ENCODE measurements at places on chromosomes 2 and 18.
A peak's percentile ranks its signal among the peaks of the same experiment; 100 is the strongest.

- ATAC-seq: peak; percentile 50
These were observed 47.5 kb upstream of the STAM2 start for GRCh38 chr2:152222975-152223637.

DNA sequence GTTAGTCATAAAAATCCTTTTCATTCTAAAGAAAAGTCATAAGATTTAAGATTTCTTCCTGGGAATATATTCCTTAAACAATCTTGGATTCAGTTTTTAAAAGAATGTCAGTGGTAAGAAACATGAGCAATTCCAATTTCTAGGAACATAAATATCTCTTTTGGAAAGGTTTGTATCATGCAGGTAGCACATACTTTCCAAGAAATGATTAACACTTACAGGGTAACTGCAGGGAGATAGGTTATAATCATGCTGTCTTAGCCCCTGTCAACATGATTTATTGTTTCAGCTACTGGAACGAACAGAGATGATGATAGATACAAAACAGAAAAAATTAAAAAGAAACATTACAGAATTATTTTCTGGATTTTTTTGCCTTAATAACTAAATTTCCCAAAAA is 1537.7 kb downstream of the LRP1B start:
- no peak for ATAC-seq

DNA sequence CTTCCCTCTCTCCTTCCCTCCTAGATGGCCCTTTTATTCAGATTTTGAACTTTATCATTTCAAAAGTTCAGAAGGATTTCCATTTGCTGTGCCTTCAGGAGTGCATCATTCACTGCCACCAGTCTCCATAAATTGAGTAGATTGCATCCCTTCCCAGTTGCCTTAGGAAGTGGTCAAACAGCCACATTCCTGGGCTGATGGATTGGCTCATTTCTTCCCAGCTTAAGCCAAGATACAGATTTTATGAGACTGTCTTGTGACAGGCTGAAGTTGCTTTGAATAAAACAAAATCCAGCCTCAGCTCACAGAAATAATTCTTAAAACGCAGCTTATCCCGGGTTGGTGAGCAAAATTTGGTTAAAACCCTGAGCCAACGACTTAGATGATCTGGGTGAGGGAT is 9.8 kb downstream of the NRP2 start:
- no peak for ATAC-seq

- ATAC-seq: no peak
These were observed 21.9 kb downstream of the METTL8 start for GRCh38 chr2:171411791-171412483.

- no peak for ATAC-seq
These were observed 94.6 kb downstream of the EN1 start for GRCh38 chr2:118752762-118753429.

- ATAC-seq: no peak
These were observed 94.5 kb upstream of the TTC39C start for GRCh38 chr18:23920054-23920453.

- no peak for ATAC-seq
These were observed 87.3 kb upstream of the HDAC4 start for GRCh38 chr2:239488125-239488524.

- ATAC-seq: no peak
These were observed 289.4 kb downstream of the ALK start for GRCh38 chr2:29632018-29632417.

DNA sequence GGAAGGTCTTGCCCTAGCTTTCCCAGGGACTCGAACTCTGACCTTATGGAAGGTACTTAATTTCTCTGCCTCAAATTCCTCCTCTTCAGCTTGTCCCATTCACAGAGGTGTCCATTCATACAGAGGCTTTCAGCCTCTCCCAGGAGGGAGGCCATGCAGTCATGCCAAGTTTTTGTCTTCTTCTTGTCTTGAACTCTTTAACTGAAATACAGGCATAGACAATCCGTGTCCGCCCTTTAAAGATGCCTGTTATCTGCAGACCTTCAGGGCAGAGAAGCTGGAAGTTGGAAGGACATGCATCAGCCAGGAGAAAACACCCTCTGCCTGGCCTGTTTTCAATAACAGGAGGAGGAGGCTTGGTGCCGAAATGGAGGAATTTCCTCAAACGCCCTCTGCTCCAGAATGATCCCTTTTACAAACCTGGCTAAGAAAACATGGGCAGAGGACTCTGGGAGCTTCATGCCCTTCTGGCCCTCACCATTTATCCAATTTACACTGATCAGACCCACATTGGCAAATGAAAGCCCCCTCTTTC is 308.3 kb downstream of the MYCN start:
- no peak for ATAC-seq

DNA sequence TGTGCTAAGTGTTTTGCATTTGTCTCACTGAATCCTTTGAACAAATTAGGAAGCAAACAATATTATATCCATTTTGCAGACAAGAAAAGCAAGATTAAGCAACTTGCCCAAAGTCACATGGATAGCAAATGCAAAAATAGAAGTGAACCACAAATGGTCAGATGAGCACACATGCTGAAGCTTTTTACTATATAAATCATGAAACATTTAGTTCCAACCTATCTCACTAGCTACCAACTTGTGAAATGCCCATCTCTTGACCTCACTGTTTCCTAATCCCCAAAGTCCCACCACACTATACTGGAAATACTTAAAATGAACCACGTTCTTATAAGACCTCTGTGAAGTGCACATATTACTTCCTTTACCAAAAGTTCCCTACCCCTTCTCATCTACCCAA is 380.5 kb downstream of the ERBB4 start:
- no peak for ATAC-seq

- ATAC-seq: no peak
These were observed 168.2 kb downstream of the ICOS start for GRCh38 chr2:204104811-204105210.

DNA sequence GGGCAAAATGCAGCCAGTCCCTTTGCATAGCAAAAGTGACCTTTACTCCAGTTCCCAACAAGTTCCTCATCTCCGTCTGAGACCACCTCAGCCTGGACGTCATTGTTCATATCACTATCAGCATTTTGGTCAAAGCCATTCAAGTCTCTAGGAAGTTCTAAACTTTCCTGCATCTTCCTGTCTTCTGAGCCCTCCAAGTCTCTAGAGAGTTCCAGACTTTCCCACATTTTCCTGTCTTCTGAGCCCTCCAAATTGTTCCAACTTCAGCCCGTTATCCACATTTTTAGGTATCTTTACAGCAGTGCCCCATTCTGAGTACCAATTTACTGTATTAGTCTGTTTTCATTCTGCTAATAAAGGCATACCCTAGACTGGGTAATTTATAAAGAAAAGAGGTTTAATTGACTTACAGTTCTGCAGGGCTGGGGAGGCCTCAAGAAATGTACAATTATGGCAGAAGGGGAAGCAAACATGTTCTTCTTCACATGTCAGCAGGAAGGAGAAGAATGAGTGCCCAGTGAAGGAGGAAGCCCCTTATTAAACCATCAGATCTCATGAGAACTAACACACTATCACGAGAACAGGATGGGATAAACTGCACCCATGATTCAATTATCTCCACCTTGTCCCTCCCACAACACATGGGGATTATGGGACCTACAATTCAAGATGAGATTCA is 123.7 kb downstream of the MYCN start:
- ATAC-seq: no peak

GRCh38 chr2:85911814-85912692 is 23.3 kb upstream of the ST3GAL5 start:
- peak; percentile 42 for ATAC-seq

DNA sequence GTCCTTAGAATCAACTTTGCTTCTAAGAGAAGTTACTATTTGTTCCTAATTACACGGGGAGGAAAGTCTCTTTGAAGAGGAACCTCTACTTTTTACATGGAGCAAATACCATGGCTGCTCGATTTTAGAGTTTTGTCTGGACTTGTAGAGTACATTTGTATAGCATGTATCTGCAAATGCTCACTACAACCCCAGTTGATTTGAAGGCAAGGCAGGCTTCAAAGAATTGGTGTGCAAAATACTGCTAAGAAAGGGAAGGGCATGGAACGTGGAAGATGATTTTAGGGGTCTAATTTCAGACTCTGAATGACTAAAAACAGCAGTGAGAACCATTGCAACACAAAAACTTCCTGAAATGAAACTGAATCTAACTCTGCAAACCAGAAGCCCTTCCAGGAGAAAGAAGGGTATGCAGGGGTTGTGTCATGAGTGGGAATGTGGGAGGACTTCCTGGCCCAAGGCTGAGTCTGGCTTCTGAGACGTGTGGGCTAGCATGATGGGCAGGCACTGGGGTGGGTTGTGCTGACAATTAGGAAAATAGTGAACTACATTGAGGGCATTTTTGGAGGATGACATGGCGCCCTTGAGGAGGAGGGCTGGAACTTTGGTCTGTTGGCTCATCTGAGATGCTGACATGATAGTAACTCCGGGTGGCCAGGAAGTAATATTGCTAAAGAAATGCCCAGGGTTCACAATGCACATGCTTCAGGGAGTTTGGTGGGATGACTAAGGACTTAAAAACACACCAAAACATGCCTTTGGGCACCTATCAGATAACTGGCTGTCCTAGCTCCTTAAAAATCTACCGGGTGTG is 18.9 kb upstream of the IL1R2 start:
- peak; percentile 51 for ATAC-seq

DNA sequence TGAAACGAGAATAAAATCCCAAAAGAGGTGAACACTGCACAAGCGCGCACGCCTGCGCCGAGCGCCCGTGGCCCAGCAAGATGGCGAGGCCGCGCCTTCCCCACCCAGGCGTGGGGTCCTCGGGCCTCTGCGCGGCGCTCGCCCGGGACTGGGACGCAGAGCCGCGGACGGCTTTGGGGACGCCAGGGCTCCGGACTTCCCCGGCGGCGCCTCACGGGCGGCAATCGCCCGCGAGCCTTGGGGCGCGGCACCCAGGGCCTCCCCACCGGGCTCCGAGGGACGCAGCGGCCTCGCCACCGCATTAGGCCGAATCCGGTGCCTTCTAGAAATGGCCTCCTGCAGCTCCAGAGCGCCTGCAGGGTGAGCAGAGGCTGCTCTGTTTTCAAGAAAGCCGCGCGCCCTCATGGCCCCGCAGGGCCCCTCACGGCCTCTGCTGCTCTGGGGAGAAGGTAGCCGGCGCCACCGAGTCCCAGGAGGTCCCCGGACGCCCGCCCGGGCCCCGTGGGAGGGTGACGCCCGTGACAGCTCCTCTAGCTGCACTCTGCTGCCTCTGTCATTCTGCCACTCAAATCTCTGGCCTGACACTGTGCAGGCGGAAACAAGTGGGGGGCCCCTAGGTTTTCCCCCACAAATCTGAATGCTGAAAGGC is 35.9 kb upstream of the POMC start:
- ATAC-seq: no peak

DNA sequence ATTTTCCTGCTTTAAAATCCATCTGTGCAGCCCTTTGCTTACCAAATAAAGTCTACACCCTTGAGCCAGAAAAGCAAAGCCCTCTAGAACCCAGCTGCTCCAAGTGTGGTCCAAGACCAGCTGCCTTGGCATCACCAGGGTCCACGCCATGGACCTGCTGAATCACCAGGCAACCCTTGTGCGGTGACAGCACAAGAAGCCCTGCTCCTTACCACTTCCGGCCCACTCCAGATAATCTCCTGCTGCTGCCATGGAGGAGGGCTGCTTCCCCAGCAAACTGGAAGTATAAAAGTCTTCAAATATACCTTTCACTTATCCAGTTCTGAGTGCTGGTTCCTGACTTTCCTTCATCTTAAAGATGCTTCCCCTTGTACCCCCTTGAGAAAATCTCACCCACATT is 106.0 kb upstream of the PKDCC start:
- no peak for ATAC-seq

- ATAC-seq: no peak
These were observed 48.7 kb downstream of the TNS1 start for GRCh38 chr2:217954051-217954450.

DNA sequence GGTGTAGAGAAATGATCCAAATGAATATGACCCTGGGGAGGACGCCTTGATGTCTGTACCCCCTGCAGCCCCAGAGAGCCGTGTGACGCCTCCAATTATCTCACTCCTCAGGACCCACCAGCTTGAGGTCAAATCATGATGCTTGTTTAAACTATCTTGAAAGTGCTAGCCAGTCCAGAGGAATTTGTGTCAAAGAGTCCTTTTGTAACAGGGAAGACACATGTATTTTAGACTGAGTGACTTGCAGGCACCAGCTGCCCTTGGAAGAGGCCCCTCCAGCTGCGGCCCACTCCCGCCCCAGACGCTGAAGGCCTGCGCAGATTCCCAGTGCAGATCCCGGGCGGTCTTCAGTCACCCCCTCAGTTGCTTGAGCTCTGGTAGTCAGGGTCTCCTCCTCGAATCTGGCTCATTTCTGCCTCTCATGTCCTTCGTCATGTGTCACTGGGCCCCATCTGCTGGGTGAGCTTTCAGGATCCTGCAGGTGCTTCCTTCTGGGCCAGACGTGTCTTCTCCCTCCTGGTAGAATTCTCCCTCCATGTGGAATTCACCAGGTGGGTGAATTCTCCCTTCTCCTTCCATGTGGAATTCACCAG is 77.4 kb downstream of the RNF144A start:
- no peak for ATAC-seq
